Hepatocyte (in vitro differentiated cells): ENCODE measurements at places on chromosomes 7 and 10. TPM values are rescaled to one million over a fixed set of nuclear protein-coding genes. Genes with fewer than 3 reads are reported as not detected.

DNA sequence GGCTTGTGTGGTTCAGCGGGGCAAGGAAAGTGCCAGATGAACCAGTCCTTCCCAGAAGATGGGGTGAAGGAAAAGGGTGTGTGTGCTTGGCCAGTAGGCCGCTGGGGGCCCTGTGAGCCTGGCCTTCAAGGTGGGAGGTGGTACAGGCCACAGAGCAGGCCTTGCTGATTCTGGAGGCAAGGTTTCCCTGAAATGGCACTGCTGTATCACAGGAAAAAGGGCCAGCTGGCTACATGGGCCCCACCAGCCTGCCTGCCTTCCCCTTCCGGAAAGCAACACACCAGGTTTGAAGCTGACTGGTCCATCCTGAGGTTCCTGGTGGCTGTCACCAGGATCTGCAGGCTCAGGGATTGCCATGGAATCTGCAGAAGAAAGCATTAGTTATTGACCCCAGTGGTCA lies 12.5 kb downstream of the MMRN2 start:
- no peak overlapping the region for H3K4me3 ChIP-seq
- no peak for DNase-seq
- H3K27me3 ChIP-seq, result no peaks in the 10 kb centered on the region
- no peaks in the 10 kb centered on the region for H3K36me3 ChIP-seq
- no peaks in the 10 kb centered on the region for H3K4me1 ChIP-seq

GRCh38 chr7:67435894-67436535 lies 439.4 kb downstream of the TYW1 start:
- no peak for DNase-seq
- no peaks in the 10 kb centered on the region for H3K36me3 ChIP-seq
- H3K27me3 ChIP-seq, result no peaks in the 10 kb centered on the region
- no peak overlapping the region for H3K27ac ChIP-seq
- H3K4me3 ChIP-seq, result no peak overlapping the region

DNA sequence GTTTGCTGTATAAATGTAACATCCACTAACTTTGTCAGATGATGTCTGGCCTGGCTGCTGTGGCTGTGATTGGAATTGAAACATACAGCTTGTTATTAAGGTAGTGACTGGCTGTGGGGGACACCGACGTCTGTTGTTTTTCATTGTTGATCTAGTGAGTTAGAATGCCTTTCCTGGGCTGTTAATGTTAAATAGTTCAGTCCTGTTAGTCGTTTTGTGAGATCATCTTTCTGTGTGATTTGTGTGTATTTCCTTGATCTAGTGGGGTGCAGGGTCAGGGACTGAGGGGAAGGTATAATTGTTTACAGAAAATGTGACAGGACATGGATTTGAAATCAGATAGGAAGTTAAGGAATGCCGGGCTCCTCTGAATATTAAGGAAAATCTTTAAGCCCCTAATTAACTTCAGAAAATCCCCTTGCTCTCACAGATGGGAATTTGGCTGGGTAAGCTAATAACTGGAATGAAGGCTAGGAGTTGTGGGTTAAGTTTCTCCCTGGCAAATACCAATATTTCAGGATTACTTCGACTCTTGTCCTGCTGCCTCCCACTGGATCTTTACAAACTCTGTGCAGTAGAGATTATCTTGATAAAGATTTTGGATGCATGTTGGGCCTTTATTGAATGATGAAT lies 163.1 kb downstream of the AUTS2 start:
- peaks cover 16% of the 10 kb centered on the region for H3K4me1 ChIP-seq
- no peak overlapping the region for H3K4me3 ChIP-seq
- H3K27ac ChIP-seq, result no peak overlapping the region
- H3K36me3 ChIP-seq, result no peaks in the 10 kb centered on the region

DNA sequence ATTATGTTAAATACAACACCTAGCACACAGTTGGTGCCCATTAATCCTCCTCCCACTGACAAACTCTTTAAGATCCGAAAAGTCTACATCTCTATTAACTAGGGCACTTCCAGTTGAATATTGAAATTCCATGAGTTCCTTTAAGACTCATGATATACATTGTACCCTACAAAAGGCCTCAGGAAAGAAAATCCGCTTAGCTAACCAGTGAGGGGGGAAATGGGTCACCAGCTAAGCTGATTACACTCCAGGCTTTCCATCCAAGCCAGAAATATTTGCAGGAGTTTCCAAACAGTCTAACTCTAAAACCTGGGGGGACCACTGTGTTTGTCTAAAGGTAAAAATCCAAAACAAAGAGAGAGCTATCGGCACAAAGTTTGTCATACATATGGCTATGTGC lies 1.3 kb upstream of the LRIT2 start:
- H3K4me3 ChIP-seq, result no peak overlapping the region
- H3K4me1 ChIP-seq, result no peaks in the 10 kb centered on the region
- no peaks in the 10 kb centered on the region for H3K36me3 ChIP-seq

DNA sequence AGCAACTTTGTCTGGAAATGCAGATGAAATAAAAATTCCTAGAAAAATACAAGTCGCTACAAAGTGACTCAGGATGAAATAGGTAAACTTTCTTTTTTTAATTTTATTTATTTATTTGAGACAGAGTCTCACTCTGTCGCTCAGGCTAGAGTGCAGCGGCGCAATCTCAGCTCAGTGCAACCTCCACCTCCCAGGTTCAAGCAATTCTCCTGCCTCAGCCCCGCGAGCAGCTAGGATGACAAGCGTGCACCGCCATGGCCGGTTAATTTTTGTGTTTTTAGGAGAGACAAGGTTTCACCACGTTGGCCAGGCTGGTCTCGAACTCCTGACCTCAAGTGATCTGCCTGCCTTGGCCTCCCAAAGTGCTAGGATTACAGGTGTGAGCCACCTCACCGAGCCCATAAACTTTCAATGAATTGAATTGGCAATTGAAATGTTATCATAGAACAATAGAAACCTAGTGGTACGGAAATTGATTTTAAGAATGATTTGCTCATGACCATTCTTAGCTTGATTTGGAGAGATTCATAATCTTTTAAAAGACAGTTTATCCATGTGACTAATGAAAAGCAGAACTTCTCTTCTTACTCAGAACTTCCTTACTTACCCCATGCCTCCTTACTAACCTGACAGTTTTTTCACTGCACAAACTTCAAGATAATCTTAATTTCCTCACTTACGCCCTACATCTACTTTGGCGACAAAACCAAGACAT lies 161.7 kb downstream of the FAM107B start:
- H3K27me3 ChIP-seq, result no peaks in the 10 kb centered on the region
- no peak overlapping the region for H3K4me3 ChIP-seq
- H3K27ac ChIP-seq, result peak overlapping the region; percentile 68
- H3K36me3 ChIP-seq, result no peaks in the 10 kb centered on the region
- no peak for DNase-seq

GRCh38 chr10:22159180-22159579 lies 58.6 kb downstream of the EBLN1 start:
- DNase-seq, result no peak
- no peaks in the 10 kb centered on the region for H3K27me3 ChIP-seq
- no peaks in the 10 kb centered on the region for H3K4me1 ChIP-seq

GRCh38 chr7:115721293-115722217 lies 309.0 kb downstream of the TFEC start:
- H3K4me1 ChIP-seq, result no peaks in the 10 kb centered on the region
- H3K27me3 ChIP-seq, result no peaks in the 10 kb centered on the region
- no peak for DNase-seq
- H3K4me3 ChIP-seq, result no peak overlapping the region
- H3K36me3 ChIP-seq, result no peaks in the 10 kb centered on the region
- no peak overlapping the region for H3K27ac ChIP-seq

- peaks cover 18% of the 10 kb centered on the region for H3K4me1 ChIP-seq
- H3K27me3 ChIP-seq, result no peaks in the 10 kb centered on the region
- H3K27ac ChIP-seq, result peak overlapping the region; percentile 84
Measured at GRCh38 chr7:17233603-17234002, 64.8 kb upstream of the AHR start.

- no peak overlapping the region for H3K27ac ChIP-seq
- no peaks in the 10 kb centered on the region for H3K36me3 ChIP-seq
- H3K27me3 ChIP-seq, result no peaks in the 10 kb centered on the region
- H3K4me1 ChIP-seq, result no peaks in the 10 kb centered on the region
Measured at GRCh38 chr10:1536341-1536740, 201.0 kb downstream of the ADARB2 start.

DNA sequence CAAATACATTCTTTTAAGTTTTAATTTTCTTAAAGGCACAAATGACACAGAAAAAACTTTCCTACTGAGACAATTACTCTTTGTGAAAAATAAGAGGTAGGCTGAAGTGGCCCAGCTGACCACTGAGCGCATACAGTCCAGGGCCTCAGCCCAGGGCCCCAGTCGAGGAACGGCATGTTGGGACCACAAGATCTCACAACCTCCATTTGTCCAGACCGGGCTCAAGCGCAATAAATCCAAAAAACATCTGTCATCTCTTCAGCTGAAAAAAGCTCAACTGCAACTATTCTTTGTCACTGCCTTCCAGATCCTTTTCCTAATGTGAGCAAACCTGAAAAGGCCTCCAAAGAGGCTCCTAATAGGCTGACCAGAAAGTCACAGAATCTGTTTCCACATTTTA lies 165.8 kb downstream of the SRPK2 start:
- H3K36me3 ChIP-seq, result no peaks in the 10 kb centered on the region
- H3K4me1 ChIP-seq, result no peaks in the 10 kb centered on the region
- H3K27me3 ChIP-seq, result no peaks in the 10 kb centered on the region
- DNase-seq, result no peak

- no peak overlapping the region for H3K4me3 ChIP-seq
- H3K27me3 ChIP-seq, result no peaks in the 10 kb centered on the region
- H3K27ac ChIP-seq, result no peak overlapping the region
- no peaks in the 10 kb centered on the region for H3K36me3 ChIP-seq
Measured at GRCh38 chr10:5497948-5498730, 1.2 kb downstream of the CALML5 start.

DNA sequence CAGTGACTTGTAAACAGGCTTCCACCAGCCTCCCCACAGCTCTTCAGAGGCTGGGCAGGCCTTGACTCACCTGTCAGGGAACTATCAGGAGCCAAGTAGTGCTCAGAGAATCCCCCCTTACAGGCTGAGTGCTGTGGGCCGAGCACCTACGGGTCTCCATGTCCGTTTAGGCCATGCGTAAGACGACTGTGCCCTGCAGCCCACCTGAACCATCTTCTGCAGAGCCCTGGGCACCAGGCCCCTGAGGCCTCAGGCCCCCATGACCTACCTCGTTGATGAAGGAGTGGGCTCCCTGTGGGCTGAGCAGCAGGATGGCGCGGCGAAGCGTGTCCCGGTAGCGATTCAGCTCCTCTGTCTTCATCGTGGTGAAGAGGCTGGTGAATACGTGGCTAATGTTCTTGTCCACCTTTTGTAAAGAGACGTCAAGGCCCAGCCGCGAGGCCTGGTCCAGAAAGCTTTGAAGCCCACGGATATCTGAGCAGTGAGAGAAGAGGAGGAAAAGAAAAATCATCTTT lies 228.0 kb downstream of the GRID1 start:
- no peak overlapping the region for H3K4me3 ChIP-seq
- H3K36me3 ChIP-seq, result no peaks in the 10 kb centered on the region
- no peaks in the 10 kb centered on the region for H3K4me1 ChIP-seq
- no peak overlapping the region for H3K27ac ChIP-seq
- no peaks in the 10 kb centered on the region for H3K27me3 ChIP-seq

- H3K27me3 ChIP-seq, result no peaks in the 10 kb centered on the region
- peak overlapping the region; percentile 77 for H3K27ac ChIP-seq
- H3K4me3 ChIP-seq, result no peak overlapping the region
- no peak for DNase-seq
Measured at GRCh38 chr7:28166982-28167715, 13.4 kb downstream of the JAZF1 start.

DNA sequence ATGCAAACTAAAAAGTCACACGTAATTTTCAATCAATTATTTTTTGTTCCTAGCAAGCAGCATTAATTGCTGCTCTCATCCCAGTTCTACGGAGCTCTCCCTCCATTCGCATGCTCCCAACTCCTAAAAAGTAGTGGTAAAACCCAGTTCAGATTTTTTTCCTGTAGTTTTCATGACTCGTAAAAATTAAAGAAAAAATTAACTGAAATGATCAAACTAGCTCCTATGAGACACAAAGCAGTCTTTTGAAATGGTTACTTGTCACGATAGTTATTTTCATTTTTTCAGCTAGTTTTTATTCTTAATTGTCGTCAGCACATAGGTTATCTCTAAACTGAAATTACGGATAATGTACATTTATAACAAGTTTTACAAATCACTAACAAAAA lies 1.8 kb downstream of the HNRNPA2B1 start:
- no peak for DNase-seq
- H3K27me3 ChIP-seq, result no peaks in the 10 kb centered on the region
- peaks cover 20% of the 10 kb centered on the region for H3K4me1 ChIP-seq

- H3K4me1 ChIP-seq, result peaks cover 13% of the 10 kb centered on the region
- H3K27ac ChIP-seq, result no peak overlapping the region
- no peak for DNase-seq
- no peaks in the 10 kb centered on the region for H3K36me3 ChIP-seq
Measured at GRCh38 chr7:112061051-112061450, 145.1 kb downstream of the DOCK4 start.

DNA sequence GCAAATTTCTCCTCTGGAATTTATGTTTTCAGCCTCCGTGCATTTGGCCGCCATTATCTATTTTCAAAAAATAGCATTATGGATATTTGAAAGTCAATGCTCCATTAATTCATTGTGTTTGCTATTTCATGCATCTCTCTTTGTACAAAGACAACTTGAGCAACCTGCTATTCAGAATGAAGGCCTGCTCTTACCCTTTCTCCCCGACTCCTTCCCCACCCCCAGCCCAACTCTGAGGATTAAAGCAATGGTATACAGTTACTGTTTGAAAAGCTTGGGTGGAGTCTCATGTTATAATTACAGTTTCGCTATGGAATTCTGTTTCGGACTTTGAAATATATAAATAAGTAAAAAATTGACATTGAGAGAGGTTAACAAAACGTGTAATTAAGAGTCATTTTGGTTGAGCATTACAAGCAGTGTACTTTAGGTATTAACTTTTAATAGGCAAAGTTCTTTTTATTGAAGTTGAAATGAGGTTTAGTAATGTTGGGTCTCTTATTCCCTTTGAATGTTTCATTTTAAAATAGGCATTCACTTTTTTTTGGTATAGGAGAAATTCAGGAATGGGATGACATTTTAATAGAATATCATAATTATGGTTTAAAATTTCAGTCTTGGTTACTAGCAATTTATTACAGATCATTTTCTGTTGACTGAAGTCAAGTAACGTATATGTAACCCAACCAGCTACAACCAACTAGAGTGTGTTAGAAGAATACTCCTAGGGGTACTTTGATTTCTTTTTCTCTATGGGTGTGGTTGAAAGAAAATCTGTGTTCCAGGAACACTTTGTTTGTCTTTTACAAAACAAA lies 93.1 kb downstream of the ARID5B start:
- no peaks in the 10 kb centered on the region for H3K36me3 ChIP-seq
- H3K4me3 ChIP-seq, result no peak overlapping the region
- peak overlapping the region; percentile 84 for H3K27ac ChIP-seq
- DNase-seq, result no peak

The SVIL gene
- 36.5 and 64.2 TPM in 2 replicates for polyA plus RNA-seq

The CCL24 gene
- not detected in 2 replicates for polyA plus RNA-seq

The SSC4D gene
- polyA plus RNA-seq, result 11.0 and 14.5 TPM in 2 replicates

The PRRT4 gene
- 3.4 and 4.1 TPM in 2 replicates for polyA plus RNA-seq

The ANKRD30A gene
- not detected in 2 replicates for polyA plus RNA-seq

The SLC13A1 gene
- not detected in 2 replicates for polyA plus RNA-seq

The PRSS37 gene
- polyA plus RNA-seq, result 0.13 TPM in 1 of 2 replicates, not detected in the other

The LRIT1 gene
- not detected in 2 replicates for polyA plus RNA-seq
